ENCODE measurements at places on chromosomes 2 and 18. TPM values are rescaled to one million over a fixed set of nuclear protein-coding genes. Genes with fewer than 3 reads are reported as not detected.

The ZSWIM2 gene
- polyA plus RNA-seq: not detected

The SPRED2 gene
- 41.2 TPM for polyA plus RNA-seq

The SEH1L gene
- polyA plus RNA-seq: 46.4 TPM

The RGPD3 gene
- polyA plus RNA-seq: 0.12 TPM

The IL1R2 gene
- polyA plus RNA-seq: 0.47 TPM

The ZNF385B gene
- polyA plus RNA-seq: 16.8 TPM

The POU3F3 gene
- polyA plus RNA-seq: 83.8 TPM

The MARCO gene
- not detected for polyA plus RNA-seq

The LINC00305 gene
- 3.6 TPM for polyA plus RNA-seq

The CAPN14 gene
- 0.13 TPM for polyA plus RNA-seq

The OSR1 gene
- 6.0 TPM for polyA plus RNA-seq

The MGAT5 gene
- 46.5 TPM for polyA plus RNA-seq

The GPR75 gene
- polyA plus RNA-seq: 5.0 TPM

The CD207 gene
- not detected for polyA plus RNA-seq

The MBOAT2 gene
- polyA plus RNA-seq: 90.8 TPM

The SLC16A14 gene
- 7.9 TPM for polyA plus RNA-seq

The VIL1 gene
- polyA plus RNA-seq: 23.3 TPM

GRCh38 chr2:105129722-105130232 lies 91.9 kb downstream of the MRPS9 start:
- no peak for DNase-seq

DNA sequence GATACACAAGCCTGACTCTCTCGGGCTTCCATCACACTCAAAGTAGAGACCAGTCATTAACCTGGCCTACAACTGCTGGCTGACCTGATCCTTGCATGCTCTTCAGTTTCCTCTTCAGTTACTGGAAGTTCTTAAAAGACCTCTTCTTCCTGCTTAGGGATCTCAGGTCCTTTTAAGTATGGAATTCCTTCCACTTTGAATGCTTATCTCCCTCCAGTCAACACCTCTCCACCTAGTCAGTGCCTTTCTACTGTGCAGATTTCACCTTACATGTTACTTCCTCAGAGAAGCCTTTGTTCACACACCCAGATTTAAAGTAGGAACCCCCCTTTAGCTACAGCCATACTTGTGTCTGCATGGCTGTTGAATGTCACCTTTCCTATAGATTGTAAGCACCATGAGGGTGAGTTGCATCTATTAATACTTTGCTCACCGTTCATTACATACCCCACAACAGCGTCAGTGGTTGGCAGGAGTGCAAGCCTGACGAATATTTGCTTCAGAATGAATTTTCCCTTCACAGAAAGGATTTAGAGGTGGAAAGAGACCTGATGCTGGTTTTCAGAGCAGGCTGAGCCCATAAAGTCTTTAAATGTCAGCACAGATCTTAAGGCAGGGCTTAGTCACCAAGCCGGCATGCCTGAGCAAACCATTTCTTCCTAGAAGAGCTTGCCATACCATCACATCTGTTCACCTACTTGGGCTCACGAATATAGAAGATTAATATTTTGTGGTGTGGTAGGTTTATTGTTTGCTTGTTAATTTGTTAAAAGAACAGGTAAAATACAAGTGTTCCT lies 90.1 kb downstream of the ACVR1 start:
- DNase-seq: no peak

DNA sequence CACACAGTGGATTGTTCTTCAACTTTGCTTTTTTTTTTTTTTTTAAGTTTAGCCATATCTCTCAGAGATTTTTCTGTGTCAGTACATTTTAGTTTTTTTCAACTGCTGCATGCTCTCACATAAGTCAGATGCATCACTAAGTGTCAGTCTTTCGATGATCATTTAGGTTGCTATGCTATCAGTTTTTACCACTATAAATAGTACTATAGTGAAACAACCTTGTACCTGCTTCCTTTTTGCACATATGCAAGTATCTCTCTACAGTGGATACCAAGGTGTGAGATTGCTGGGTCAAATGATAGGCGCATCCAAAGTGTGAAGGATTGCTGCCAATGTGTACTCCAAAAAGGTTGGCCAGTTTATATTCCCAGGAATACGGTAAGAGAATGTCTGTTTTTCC lies 33.5 kb upstream of the MAP4K3 start:
- no peak for DNase-seq

- no peak for DNase-seq
Observed at GRCh38 chr2:230830428-230830827, 34.3 kb upstream of the ITM2C start.

- DNase-seq: peak; percentile 8
Observed at GRCh38 chr18:47036298-47036874, 965 bp upstream of the ELOA2 start.

- no peak for DNase-seq
Observed at GRCh38 chr2:65025453-65026123, 30.6 kb upstream of the CEP68 start.

GRCh38 chr2:25286025-25286400 lies 55.7 kb downstream of the DNMT3A start:
- DNase-seq: no peak

GRCh38 chr2:105375001-105375561 lies 23.8 kb downstream of the FHL2 start:
- no peak for DNase-seq

- no peak for DNase-seq
Observed at GRCh38 chr2:75459565-75460310, 101.0 kb downstream of the EVA1A start.

DNA sequence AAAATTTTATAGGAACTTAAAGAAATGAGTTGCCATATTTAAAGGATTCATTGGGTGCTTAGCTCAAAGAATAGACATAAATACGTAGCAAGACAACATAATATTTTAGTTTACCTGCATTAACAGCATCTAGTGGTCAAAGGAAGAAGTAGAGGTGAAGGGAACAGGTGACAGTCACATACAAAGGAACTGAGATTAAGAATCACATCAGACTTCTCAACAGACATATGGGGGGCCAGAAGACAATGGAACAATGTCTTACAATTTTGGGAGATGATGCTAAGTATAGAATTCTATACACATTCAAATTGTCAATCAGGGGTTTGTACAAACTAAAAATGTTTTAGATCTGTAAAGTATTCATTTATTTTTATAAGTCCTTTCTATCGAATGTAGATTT lies 38.6 kb upstream of the CCDC102B start:
- no peak for DNase-seq

DNA sequence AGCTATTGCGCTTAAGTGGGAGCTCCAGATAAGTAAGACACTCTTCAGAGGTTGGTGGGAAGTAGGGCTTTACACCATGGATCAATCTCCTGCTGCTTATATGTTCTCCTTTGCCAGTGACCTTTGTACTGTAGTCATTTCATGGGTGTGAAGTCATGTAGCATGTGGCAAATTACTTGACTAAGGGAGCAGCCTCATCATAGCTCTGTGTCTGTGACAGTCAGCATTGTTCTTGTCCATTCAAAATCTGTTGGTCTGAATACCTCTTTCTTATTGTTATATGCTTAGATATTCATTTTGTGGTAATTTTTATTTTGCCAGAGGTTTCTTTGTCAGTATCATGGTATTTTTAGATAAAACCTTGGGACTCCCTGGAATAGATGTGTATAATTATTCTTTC lies 18.2 kb downstream of the SLC4A1AP start:
- DNase-seq: no peak

- no peak for DNase-seq
Observed at GRCh38 chr2:113234721-113235346, 43.9 kb downstream of the PAX8 start.

GRCh38 chr18:75478996-75479880 lies 51.7 kb upstream of the SMIM21 start:
- DNase-seq: peak; percentile 79

DNA sequence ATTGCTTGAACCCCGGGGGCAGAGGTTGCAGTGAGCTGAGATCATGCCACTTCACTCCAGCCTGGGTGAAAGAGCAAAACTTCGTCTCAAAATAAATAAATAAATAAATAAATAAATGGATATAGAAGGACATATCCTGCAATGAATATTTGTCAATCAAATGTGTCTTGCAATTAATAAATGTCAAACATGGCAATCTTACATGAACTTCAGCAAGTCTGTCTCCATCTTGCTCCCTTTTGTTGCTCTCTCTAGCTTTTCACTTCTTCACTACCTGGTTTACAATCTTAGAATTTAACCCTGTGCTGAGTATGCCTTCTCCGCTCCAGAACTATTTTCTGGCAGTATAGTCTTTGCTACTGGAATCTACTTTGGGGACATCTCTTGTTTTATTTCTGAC lies 3.3 kb upstream of the YES1 start:
- DNase-seq: no peak

- DNase-seq: no peak
Observed at GRCh38 chr18:26406854-26407517, 141.4 kb downstream of the KCTD1 start.

DNA sequence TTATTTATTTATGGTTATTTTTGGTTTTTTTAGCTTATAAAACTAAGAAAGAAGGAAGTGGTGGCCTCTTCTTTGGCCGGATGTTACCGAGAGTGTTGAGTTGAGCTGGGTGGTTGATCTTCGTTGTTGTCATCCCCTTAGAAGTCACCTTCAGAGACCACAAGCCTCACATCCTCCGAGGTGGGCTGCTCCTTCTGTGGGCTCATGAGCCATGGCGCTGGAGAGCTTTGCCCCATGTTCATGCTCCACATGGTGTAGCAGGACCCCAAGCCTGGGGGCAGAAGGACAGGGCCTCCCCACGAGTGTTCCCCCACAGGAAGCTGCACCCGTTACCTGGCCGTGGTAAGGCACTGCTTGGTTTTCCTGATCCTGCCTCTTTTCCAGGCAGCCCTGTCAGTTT lies 23.4 kb downstream of the SNTG2 start:
- no peak for DNase-seq

DNA sequence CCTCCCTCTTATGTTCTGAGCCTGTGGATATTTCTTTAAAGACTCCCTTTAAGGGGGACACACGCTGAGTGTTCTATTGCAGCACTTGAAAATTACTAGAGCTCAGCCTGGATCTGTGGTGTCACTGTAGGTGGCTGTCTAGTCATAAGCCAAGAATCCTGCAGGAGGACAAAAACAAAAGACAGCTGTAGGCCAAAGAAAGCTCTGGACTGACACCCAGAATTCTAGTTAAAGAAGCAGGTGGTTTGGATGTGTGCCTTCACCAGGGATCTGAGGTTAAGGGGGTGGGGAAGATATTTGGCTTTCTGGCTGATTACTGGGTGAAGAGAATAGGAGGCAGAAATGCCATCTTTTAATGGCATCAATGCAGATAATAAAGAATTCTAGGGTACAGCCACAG lies 842.5 kb upstream of the NXPH2 start:
- DNase-seq: no peak

DNA sequence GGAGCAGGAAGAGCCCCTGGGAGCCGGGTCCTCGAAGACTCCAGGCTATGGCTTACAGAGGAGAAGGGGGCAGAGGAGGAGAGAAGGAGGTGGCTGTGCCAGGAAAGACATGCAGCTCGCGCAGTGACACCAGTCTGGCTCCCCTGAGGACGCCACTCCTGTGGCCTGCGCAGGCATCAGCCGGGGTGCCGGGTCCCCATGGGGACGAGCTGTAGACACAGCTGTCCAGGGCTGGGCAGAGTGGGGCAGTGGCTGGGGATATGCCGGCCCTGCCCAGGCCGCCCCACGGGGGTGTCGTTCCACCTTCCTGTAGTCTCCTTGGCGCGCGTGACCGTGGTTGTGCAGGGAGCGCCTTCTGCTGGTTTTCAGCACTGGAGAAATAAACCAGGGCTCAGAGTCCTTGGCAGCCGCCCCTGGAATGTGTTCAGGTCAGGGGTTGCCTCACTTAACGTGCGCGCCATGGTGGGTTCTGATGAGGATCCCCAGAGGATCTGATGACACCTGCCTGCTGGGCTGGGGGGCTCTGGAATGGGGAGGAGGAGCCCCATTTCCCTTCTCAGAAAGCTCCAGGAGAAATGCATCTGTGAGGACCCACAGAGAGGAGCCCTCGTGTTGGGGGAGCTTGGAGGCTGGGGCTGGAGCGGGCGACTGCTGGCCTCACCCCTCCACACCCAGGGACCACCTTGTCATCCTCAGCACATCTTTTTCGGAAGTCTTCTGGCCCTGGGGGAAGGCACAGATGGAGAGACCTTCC lies 26.7 kb downstream of the RAMP1 start:
- no peak for DNase-seq

- DNase-seq: peak; percentile 17
Observed at GRCh38 chr18:37657493-37657892, 91.9 kb upstream of the CELF4 start.

GRCh38 chr2:127175751-127176354 lies 44.2 kb downstream of the CYP27C1 start:
- peak; percentile 67 for DNase-seq

DNA sequence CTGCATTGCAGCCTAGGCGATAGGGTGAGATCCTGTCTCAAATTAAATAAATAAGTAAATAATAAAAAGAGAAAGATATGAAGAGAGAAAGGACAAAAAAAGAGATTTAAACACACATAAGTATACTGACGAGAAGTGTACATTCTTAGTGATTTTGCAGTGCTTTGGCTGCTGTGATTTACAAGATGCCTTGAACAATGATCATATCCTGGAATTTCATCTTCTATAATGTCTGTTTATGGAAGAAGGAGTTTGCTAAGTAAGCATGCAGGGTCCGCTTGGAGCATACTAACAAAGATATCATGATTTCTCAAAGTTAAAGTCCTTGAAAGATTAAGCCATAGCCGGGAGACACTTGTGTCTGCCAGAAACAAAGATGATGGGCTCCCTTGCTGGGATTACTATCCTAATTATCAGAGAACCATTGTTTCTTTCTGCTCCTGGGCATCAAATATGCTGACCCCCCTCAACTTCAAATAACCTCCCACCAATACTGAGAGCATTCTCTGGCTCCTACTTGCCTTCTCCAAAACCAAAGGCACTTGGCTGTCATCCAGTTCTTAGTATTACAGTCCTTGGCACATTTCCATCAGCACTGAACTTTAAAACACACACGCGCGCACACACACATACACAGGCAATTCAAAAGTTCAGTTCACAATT lies 47.5 kb upstream of the STAM2 start:
- peak; percentile 81 for DNase-seq

GRCh38 chr18:38307914-38308313 lies 742.3 kb upstream of the CELF4 start:
- DNase-seq: no peak

GRCh38 chr2:194927489-194927888 lies 729.5 kb upstream of the SLC39A10 start:
- no peak for DNase-seq

DNA sequence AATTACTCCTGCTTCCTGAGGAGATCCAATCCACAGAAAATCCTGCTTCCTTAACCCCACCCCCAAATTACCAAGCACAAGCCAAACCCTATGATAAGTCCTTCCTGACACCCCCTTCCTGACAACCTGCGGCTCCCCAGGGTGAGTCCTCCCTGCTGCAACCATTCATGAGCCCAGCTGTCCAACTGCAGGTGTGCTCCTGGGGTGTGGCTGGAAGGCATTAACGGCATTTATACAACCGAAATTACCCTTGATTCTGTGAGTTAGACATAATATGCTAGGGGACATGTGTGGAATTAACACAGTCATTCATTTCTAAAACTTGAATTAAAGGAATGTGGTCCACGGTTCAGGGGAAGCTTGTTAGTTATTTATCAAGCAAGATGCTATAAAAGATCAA lies 119.0 kb upstream of the ALKAL2 start:
- no peak for DNase-seq

Measured in left kidney (tissue), 8 donors.